ENCODE measurements at places on chromosomes 7 and 10. TPM values are rescaled to one million over a fixed set of nuclear protein-coding genes. Genes with fewer than 3 reads are reported as not detected.

GRCh38 chr10:16777473-16778370 lies 39.5 kb downstream of the RSU1 start:
- 0 out of 2 replicates have a peak, but pooled peaks cover 6% of the 10 kb centered on the region for H3K36me3 ChIP-seq
- no peaks in the 10 kb centered on the region for H3K27me3 ChIP-seq
- no peak overlapping the region for H3K27ac ChIP-seq
- H3K4me3 ChIP-seq: no peak overlapping the region

GRCh38 chr7:103573479-103574058 lies 127.6 kb upstream of the SLC26A5 start:
- H3K27me3 ChIP-seq: no peaks in the 10 kb centered on the region
- no peak overlapping the region for H3K27ac ChIP-seq

GRCh38 chr7:89232-90019 lies 102.9 kb upstream of the FAM20C start:
- H3K4me3 ChIP-seq: no peak overlapping the region
- no peak for DNase-seq
- H3K27ac ChIP-seq: no peak overlapping the region
- H3K27me3 ChIP-seq: no peaks in the 10 kb centered on the region
- H3K36me3 ChIP-seq: no peaks in the 10 kb centered on the region

DNA sequence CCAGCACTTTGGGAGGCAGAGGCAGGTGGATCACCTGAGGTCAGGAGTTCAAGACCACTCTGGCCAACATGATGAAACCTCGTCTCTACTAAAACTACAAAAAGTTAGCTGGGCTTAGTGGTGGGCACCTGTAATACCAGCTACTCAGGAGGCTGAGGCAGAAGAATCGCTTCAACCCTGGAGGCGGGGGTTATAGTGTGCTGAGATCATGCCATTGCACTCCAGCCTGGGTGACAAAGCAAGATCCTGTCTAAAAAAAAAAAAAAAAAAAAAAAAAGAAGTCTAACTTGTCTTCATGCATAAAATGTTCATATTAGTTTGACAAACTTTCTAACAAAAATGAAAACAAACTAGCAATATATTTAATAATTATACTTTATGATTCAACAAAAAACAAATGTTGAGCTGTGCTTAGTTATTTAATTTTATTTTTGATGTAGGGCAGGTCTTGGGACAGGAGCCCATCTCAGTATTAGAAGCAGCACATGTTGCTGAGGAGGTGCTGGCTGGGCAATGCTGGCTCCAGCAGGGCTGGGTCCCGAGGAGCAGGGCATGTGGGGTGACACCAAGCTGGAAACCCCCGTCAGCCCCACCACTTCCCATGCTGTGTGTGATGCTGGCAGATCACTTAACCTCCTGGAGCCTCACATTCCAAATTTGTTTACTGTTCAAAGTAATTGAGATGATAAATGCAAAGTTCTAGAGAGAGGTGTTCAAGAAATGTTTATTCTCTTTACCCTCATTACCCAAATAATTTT lies 335.3 kb upstream of the KLF6 start:
- no peak overlapping the region for H3K4me3 ChIP-seq
- no peaks in the 10 kb centered on the region for H3K27me3 ChIP-seq
- no peak for DNase-seq
- peaks cover 7% of the 10 kb centered on the region for H3K4me1 ChIP-seq
- no peaks in the 10 kb centered on the region for H3K36me3 ChIP-seq

- no peaks in the 10 kb centered on the region for H3K4me1 ChIP-seq
- no peak for DNase-seq
- H3K4me3 ChIP-seq: no peak overlapping the region
- H3K36me3 ChIP-seq: no peaks in the 10 kb centered on the region
- no peaks in the 10 kb centered on the region for H3K27me3 ChIP-seq
- no peak overlapping the region for H3K27ac ChIP-seq
Observed at GRCh38 chr7:121755286-121755685, 117.7 kb upstream of the PTPRZ1 start.

- peak; percentile 17 for DNase-seq
- no peak overlapping the region for H3K4me3 ChIP-seq
- no peaks in the 10 kb centered on the region for H3K4me1 ChIP-seq
- H3K27me3 ChIP-seq: no peaks in the 10 kb centered on the region
- H3K36me3 ChIP-seq: no peaks in the 10 kb centered on the region
Observed at GRCh38 chr10:16381083-16381482, 55.7 kb upstream of the PTER start.

DNA sequence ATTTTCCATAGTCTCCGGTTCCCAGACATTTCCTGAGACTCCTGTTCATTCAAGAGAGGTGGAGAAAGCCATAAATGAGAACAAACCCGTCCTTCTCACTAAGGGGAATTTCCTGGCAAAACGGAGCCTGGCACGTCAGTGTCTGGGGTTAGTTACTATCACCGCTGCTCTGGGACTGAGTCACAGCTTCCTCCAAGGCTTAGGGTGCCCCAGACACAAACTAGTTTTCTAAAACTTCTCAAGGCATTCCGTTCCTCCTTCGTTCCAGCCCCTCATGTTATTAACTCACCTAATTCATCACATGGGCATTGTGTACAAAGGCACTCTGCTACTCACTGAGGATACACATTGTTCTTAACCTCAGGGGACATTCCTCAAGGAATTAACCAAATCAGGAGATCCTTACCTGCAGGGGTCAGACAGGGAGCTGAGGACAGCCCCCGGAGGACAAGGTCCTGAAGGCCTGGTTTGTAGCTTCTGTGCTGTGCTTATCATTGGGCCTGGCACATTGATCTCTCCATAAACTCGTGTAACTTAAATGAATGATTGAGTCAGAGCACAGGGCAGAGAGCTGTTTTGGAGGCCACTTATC lies 103.0 kb upstream of the KLF6 start:
- peaks cover 15% of the 10 kb centered on the region for H3K4me1 ChIP-seq
- DNase-seq: peak; percentile 66
- H3K27ac ChIP-seq: peak overlapping the region; percentile 67
- H3K4me3 ChIP-seq: no peak overlapping the region
- H3K27me3 ChIP-seq: no peaks in the 10 kb centered on the region

DNA sequence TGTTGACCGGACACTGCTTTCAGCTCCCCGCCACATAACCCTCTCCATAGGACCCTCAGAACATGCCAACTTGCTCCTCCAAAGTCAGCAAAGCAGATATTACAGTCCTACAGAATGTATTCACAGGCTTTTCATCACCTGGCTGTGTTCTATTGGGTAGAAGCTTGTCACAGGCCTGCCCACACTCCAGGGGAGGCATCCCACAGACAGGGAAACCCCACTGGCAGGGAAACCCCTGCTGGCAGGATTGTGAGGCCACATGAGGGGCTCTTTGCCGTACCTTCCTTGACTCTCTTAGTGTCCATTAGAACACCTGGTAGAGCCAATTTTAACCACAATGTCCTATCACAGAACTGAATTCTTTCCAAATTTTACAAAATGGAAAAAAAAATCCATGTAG lies 344.2 kb upstream of the MGMT start:
- no peak overlapping the region for H3K4me3 ChIP-seq
- H3K27ac ChIP-seq: no peak overlapping the region
- H3K27me3 ChIP-seq: no peaks in the 10 kb centered on the region
- no peak for DNase-seq
- no peaks in the 10 kb centered on the region for H3K36me3 ChIP-seq
- no peaks in the 10 kb centered on the region for H3K4me1 ChIP-seq

GRCh38 chr10:10044922-10045764 lies 972.5 kb upstream of the CELF2 start:
- no peaks in the 10 kb centered on the region for H3K4me1 ChIP-seq
- H3K36me3 ChIP-seq: no peaks in the 10 kb centered on the region
- H3K27me3 ChIP-seq: no peaks in the 10 kb centered on the region
- no peak for DNase-seq

PNLIPRP2 gene
- total RNA-seq: 0.53 TPM

GJC3 gene
- total RNA-seq: not detected

PON3 gene
- 0.64 TPM for total RNA-seq

SLC13A1 gene
- 0.10 TPM for total RNA-seq

CELF2 gene
- 98.2 TPM for total RNA-seq

CFAP70 gene
- total RNA-seq: 0.51 TPM
